ENCODE measurements at places on chromosomes 7 and 10.

GRCh38 chr7:2433713-2434550, 30.5 kb downstream of the CHST12 start:
- DNase-seq, result no peak

GRCh38 chr7:107505997-107506673, 36.3 kb downstream of the GPR22 start:
- DNase-seq, result no peak

DNA sequence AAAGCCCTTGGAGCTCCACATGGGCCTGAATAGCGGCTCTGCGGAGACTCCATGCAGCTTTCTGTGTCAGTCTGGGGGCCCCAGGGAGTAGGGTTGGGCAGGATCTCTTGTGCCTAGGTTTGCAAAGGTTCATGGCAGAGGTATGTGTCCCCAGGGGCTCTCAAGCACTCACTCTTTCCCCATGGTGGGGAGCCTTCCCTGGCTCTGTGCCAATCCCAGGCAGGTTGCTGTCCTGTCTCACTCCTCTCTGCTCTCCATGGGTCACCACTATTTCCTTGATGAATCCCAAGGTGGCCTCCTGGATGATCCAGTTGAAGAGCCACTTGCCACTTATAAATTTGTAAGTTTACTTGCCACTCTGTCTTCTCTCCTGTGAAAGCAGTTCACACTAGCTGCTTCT, 238.4 kb downstream of the CCDC7 start:
- no peak for DNase-seq

DNA sequence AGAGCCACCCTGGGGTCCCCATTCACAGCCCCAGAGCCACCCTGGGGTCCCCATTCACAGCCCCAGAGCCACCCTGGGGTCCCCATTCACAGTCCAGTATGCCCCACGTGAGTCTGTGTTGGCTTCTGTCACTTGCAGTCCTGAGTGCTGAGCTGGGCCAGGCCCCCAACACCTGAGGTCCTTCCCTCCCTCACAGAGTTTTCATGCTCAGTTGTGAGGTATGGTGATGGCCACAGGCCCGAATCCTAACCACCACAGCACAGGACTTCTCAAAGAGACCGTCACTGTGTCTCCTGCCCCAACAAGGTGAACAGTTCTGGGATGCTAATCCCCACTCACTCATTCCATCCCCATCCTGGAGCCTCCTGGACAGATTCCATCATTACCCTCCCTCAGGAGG, 239.2 kb downstream of the PTPRN2 start:
- no peak for DNase-seq

GRCh38 chr10:22183771-22184461, 33.9 kb downstream of the EBLN1 start:
- DNase-seq, result no peak

Data from glutamatergic neuron (in vitro differentiated cells).